ENCODE measurements at places on chromosomes 5 and 9.

GRCh38 chr5:166058660-166059059 lies 2232.8 kb upstream of the WWC1 start:
- no peak for DNase-seq

GRCh38 chr5:93252165-93252564 lies 328.9 kb downstream of the NR2F1-AS1 start:
- DNase-seq = no peak

- no peak for DNase-seq
Observed at GRCh38 chr9:14189578-14189977, 124.4 kb downstream of the NFIB start.

- no peak for DNase-seq
Observed at GRCh38 chr5:168372356-168372946, 81.0 kb downstream of the WWC1 start.

DNA sequence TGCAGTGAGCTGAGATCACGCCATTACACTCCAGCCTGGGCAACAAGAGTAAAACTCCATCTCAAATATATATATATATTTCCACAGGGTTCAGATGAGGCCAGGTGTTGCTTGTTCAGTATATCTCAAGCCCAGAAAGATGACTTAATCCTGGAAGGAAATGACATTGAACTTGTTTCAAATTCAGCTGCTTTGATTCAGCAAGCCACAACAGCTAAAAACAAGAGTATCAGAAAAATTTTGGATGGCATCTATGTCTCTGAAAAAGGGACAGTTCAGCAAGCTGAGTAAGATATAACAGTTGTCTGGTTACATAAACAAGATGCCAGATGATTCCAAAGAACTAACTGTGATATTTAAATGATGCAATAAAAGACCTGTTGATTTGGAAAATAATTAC lies 352.0 kb downstream of the KCTD16 start:
- DNase-seq = no peak

DNA sequence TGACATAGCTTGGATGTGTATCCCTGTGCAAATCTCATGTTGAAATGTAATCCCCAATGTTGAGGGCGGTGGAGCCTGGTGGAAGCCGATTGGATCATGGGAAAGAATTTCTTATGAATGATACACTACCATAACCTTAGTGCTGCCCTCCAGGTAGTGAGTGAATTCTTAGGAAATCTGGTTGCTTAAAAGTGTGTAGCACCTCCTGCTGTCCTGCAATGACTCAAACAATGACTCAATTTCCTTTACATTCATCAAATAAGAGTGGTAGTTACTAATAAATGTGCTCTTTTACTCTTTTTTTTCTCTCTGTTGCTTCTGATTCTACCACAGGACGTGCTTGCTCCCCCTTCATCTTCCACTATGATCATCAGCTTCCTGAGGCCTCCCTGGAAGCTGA lies 1696.0 kb upstream of the CDH9 start:
- DNase-seq = peak; percentile 4

GRCh38 chr9:82882748-82883147 lies 180.2 kb downstream of the RASEF start:
- DNase-seq = no peak

DNA sequence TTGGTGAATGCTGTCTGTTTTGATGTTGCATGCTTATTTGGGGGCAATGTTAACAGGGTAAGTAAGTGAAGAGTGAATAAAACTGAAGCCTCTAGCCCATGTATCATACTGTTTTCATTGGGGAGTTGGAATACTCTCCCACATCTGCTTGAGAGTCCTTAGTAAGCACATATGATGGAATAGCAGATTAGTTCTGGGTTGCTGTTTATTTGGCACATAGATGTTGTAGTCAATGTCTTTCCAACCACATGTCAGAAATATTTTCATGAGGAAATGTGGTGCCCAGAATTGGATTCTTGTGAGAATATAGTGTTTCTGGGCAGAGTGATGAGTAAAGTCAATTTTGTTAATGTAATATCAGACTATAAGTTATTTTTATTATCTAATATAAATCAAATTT lies 611.7 kb upstream of the FTMT start:
- DNase-seq = no peak

- peak; percentile 19 for DNase-seq
Observed at GRCh38 chr5:93909356-93909755, 168.0 kb upstream of the POU5F2 start.

- no peak for DNase-seq
Observed at GRCh38 chr5:167050568-167051401, 1240.7 kb upstream of the WWC1 start.

- DNase-seq = no peak
Observed at GRCh38 chr5:170403675-170404074, 14.5 kb upstream of the KCNMB1 start.

DNA sequence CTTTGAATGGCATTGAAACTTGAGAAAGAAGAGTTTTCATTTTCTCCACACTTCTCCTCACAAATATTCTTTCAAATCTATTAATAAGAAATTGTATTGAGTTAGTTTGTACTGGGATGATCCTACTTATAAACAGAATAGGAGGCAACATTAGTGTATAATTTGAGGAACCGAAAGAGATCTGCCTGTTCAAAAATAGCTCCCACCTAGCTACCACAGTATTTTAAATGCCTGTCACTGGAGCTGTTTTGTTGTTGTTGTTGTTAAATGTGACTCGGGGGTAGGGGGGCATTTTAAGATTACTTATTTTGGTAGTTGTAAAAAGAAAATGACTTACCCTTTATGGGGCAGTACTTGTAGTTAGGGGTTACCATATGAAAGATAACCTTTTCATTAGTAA lies 20.1 kb upstream of the HAPLN1 start:
- DNase-seq = no peak

DNA sequence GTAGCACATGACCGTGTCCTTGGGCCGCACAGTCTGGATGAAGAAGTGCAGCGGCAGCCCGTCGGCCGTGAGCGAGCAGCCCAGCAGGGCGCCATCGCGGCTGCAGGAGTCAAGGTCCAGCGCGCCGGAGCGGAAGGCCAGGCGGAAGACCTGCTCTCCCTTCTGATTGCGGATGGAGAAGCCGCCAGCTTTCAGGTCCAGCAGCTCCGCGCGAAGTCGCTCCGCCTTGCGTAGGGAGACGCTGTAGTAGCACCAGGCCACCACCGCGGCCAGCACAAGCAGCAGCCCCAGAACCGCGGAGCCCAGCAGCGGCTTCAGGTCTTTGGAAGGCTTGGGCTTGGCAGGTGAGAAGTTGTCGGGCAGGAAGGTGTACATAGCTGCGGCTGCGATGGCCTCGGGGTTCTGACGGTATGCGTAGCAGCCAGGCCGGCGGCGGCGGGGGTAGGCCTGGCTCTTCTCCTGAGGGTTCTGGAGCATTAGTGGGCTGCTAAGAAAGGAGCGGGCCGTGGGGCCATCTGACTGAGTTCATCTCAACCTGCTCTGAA lies 4.2 kb downstream of the MYORG start:
- no peak for DNase-seq

- no peak for DNase-seq
Observed at GRCh38 chr5:60267907-60268306, 374.4 kb upstream of the PDE4D start.

DNA sequence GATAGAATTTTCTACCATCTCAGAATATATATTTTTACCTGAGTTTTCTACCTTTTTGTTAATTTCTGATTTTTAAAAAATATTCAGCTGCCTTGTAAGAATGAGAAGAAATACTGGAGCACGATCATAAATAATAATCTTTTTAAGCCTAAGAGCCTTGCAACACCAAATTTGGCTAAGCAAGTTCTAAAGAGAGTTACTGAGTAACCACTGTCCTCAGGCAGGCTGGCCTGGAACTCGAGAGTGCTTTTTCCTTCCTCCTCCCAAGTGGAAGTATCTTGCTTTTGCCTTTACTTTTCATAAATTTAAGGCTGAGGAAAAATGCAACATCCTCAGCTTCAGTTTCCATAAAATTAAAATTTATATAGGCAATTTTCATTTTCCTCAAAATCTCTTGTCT lies 21.0 kb downstream of the GLRX start:
- no peak for DNase-seq

DNA sequence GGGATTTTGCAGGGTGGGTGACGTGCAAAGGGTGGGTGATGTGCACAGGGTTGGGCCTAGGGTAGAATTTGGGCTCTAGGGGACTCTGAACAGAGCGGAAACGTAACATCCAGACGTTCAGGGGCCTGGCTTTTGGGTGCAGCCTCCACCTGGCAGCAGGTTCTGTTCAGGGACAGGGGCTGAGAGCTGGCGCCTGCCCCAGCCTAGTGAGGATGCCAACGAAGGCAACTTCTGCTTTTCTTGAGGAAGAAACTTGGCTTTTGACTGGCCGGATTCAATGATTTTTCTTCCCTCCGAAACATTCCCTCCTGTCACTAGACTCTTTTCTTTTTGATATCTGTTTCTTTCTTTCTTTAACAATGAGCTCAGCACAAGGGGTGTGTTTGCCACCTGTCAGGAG lies 38.6 kb upstream of the SLC6A19 start:
- DNase-seq = no peak

- DNase-seq = no peak
Observed at GRCh38 chr9:77598991-77599390, 49.1 kb downstream of the GNA14 start.

- DNase-seq = no peak
Observed at GRCh38 chr9:135116881-135117280, 29.4 kb downstream of the OLFM1 start.

DNA sequence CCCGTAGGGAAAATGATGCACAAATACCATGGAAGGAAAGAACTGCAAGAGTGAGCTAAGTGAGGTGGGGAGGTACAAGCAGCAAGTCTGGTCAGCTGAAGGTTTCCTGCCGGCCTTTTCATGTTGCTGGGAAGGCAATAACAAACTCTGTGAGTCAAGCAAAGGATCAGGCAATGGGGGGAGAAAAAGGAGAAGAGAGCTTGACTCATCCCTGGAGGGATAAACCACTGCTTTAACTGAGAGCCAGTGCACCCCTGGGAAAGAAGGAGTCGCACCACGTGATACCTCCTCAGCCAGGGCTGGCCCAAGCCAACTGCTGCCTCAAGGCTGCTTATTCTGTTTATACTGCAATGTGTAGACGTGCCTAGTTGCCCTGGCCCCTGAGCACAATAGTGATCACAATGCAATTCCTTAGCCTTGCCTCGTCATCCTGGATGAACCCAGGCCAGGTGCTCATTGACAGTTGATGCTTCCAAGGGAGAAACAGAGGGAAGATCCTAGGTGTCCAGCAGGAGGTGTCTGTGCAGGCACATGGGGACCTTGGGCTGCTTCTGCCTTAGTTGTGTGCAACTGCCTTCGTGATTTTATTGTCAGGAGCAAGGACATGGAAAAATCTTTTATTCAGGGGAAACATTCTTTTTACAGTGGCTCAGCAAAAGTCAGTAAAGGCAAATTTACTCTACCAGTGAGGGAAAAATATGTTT lies 203.0 kb upstream of the TUT7 start:
- no peak for DNase-seq

- DNase-seq = no peak
Observed at GRCh38 chr9:131722255-131722654, 17.6 kb downstream of the RAPGEF1 start.

- no peak for DNase-seq
Observed at GRCh38 chr9:99167119-99167518, 54.6 kb downstream of the ALG2 start.

GRCh38 chr5:84715091-84715490 lies 330.4 kb upstream of the EDIL3 start:
- no peak for DNase-seq

DNA sequence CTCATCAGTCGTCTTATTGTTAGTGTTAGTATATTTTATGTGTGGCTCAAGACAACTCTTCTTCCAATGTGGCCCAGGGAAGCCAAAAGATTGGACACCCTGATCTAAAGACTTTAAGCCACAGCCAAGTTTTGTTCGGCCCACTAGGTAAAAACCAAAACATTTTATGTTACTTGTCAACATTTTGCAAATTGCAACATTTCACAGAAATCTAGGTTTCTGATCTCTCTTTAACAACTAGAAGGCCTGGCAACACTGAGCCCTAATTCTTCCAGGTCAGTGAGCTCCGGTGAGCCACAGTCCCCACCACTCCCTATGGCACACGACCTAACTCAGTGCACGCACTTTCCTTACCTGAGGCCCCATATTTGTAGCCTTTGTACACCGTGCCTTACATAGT lies 24.0 kb downstream of the MYO10 start:
- DNase-seq = no peak

DNA sequence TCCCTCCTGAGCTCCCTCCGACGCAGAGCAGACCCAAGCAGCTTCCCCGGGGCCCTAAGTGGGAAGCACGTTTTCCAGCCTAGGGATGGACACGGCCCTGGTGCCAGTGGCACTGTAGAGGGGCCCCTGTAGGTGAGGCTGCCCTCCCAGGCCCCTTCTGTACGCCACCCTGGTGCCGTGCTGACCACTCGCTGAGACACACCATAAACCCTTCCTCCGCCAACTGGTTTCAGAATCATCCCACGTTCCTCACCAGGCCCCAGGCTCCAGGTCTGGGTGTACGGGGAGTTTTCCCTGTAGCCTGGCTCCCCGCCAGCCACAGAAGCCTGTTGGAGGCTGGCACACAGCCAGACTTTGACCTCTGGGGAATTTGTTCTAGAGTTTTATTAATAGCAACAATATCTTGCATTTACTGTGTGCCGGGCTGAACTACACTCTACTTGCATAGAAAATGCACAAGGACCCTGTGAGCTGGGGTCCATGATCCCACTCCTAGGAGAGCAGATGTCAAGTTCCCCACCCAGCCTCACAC lies 18.2 kb upstream of the WDR38 start:
- no peak for DNase-seq

- DNase-seq = no peak
Observed at GRCh38 chr5:122015471-122015870, 53.7 kb downstream of the SRFBP1 start.

DNA sequence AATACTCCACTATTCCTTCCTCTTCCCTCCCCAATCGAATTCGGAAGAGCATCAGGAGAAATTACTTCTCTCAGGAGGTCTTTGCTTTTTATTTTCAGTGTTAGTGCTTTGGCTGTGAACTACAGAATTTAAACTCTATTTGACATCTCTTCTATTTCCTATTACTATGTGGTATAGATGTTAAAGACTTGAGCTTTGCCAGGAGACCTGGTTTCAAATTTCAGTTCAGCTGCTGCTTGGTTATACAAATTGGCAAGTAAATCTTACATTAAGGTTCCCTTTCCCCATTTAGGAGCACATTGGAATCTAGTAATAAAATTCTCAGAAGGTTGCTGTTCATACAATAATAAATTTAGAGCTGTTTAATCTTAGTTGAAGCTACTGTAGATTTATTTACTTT lies 13.1 kb downstream of the UHRF2 start:
- no peak for DNase-seq

- DNase-seq = no peak
Observed at GRCh38 chr5:141816598-141817399, 61.4 kb downstream of the PCDH1 start.

Data from A549 (cell line).